SHP77 treated with DMSO at 0.1 percent for 48 hours (cell line): ENCODE measurements at places on chromosomes 2 and 18.

- no peak for DNase-seq
These were observed 74.7 kb downstream of the COPS8 start for GRCh38 chr2:237160271-237160919.

GRCh38 chr2:75637568-75637967, 9.0 kb upstream of the MRPL19 start:
- no peak for DNase-seq

GRCh38 chr2:117087535-117088291, 726.8 kb upstream of the DDX18 start:
- no peak for DNase-seq

GRCh38 chr18:74289137-74289536, 2.6 kb downstream of the CYB5A start:
- DNase-seq = no peak

GRCh38 chr18:9101730-9102507, 580 bp upstream of the NDUFV2 start:
- DNase-seq = peak; percentile 17

GRCh38 chr2:1051075-1051474, 100.4 kb downstream of the SNTG2 start:
- no peak for DNase-seq

GRCh38 chr2:142179686-142180085, 48.9 kb upstream of the LRP1B start:
- DNase-seq = no peak

GRCh38 chr2:138504546-138505235, 3.1 kb downstream of the SPOPL start:
- DNase-seq = no peak

GRCh38 chr2:88950010-88950409, 258.5 kb downstream of the RPIA start:
- DNase-seq = no peak

- DNase-seq = no peak
These were observed 115.1 kb downstream of the SH3BP4 start for GRCh38 chr2:235066895-235067294.

GRCh38 chr18:79397247-79397829, 1.6 kb downstream of the NFATC1 start:
- DNase-seq = no peak

- DNase-seq = no peak
These were observed 20.2 kb downstream of the PRKAG3 start for GRCh38 chr2:218811382-218811781.

DNA sequence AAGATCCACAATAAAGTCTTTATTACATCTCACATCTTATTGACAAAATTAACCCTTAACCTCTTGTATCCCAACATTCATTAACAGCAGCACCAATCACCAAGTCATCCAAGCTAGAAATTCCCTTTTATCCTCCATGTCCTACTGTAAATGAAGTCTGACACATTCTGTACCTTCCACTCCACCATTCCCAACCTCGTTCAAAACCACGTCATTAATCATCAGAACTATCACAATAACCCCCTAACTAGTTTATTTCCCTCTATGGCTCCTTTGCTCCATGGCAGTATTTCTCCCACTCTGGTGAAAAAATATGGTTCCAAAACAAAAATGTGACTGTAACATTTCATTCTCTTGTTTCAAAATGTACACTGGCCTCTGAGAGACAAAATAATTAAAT, 1626.2 kb downstream of the LRP1B start:
- DNase-seq = no peak

GRCh38 chr2:191051825-191052778, 38.1 kb upstream of the STAT1 start:
- DNase-seq = no peak

- DNase-seq = no peak
These were observed 365.7 kb upstream of the FANCL start for GRCh38 chr2:58606799-58607198.

GRCh38 chr2:96265349-96265839, 403 bp downstream of the TMEM127 start:
- DNase-seq = no peak

- DNase-seq = no peak
These were observed 52.6 kb upstream of the PEX13 start for GRCh38 chr2:60964651-60965498.

DNA sequence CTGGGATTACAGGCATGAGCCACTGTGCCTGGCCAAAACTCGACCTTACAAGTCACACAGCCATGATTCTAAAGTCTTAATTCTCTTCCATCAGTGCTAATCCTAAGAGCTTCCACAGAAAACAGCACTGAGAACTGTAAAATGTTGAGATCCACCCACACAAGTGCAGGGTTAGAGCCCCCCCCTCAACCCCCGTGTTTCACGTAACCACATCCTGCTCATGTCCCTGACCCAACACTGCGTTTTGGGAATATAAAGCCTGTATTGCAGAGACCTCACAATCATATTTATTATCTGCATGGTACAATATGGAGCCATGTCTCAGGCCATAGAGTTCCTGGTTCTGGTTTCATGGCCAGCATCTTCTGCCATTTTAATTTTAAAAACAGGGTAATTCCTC, 110.8 kb downstream of the GBX2 start:
- no peak for DNase-seq

- no peak for DNase-seq
These were observed 45.3 kb downstream of the ACAA2 start for GRCh38 chr18:49768051-49768391.

DNA sequence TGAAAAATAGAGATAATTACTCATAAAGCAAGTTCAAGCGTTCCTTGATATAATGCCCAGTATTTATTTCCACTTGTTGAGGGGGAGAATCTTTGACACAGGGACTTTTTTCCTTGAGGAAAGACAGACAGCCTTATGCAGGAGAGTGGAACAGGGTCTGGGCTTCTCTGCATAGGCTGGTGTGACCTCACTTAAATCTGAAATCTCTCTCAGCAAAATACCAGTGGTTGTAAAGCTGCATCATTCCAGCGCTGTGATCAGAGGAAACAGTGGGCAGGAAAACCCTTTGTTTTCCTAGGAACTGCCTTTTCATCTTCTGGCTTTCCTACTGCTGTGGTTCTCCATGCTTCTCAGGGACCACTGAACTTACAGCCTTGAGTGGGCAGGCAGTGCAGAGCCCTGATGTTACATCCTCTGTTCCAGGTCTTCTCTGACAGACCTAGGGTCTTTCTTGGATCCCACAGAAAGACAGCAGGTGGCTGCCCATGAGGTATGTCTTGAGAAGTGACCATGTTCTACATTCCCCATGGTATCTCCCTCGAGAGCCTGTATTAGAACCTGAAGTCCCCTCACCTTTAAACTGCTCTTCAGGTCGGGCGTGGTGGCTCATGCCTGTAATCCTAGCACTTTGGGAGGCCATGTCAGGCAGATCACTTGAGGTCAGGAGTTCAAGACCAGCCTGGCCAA, 17.6 kb upstream of the MAP4K4 start:
- no peak for DNase-seq

GRCh38 chr2:219723311-219723710, 95.9 kb downstream of the SLC4A3 start:
- DNase-seq = no peak

DNA sequence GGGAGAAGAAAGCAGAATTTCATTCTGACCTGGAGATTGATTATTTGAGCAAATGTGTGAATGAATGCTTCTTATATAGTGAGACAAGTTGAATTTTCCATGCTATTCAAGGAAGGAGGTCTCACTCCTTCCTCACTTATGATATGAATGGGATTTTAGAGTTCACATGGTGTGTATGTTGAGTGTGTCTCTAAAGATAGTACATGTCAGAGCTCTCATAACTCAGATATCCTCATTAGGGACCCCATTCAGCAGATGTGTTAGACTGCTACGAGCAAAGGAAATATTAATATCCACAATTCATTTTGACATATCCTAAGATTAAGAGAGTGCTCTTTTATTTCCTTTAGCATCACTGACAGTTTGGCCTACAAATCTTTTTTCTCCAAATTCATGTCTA, 368.5 kb downstream of the ARHGAP15 start:
- DNase-seq = no peak

- DNase-seq = no peak
These were observed 18.8 kb upstream of the SH3RF3 start for GRCh38 chr2:109110170-109110569.

- DNase-seq = peak; percentile 80
These were observed 25.2 kb upstream of the RGPD4 start for GRCh38 chr2:107801498-107801897.

DNA sequence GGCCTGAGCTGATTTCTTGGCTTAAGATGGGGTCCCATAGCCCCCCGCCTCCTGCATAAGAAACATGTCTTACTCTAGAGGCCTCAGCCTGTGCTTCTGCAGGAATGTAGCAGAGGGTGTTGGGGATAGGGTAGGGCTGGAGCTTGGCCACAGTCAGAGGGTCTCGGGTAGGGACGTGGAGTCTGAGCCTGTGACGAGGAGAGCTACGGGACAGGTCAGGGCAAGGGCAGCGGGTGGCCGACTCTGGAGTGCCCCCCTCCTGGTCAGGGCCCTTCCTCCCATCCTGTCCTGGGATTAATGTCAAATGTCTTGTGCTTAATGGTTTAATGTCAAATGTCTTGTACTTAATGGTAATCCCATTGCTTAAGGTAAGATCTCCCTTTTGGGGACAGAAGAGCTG, 130.4 kb downstream of the GLI2 start:
- no peak for DNase-seq

- no peak for DNase-seq
These were observed 52.2 kb upstream of the CTAGE1 start for GRCh38 chr18:22469926-22470247.

DNA sequence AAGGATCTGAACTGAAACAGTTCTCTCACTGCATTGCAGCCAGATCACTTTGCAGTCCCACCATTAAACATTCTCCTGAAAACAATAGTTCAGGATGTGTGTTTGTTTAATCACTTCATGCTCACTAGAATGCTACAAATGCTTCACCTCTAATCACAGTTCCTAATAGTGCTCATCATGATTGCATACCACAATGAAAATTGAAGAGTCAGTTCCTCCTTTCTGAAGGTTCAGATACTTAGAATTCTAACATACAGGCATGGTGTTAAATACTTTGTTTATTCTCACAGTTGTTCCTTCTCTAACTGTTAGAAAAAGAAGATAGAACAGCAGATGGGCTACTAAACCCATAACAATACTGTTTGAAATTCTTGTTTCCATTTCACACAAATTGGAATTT, 622.3 kb upstream of the ACVR2A start:
- DNase-seq = no peak

DNA sequence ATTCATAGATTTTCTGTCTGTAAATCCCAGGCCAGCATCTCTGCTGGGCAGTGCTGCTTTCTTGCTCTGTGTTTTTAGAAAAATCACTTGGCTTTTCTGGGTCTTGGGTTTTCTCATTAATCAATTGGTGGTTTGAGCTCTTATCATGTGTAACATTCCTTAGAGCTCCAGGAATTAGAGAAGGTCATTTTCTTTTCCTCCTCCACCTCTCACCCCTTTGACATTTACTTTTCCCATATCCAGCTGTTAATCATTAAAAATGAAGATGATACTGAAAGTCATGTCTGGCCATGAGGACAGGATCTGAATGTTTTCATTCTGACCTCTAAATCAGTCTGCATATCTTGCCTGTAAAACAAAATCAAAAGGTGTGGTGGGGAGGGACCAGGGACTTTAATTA, 111.0 kb downstream of the LRRTM1 start:
- DNase-seq = no peak

GRCh38 chr18:55582325-55582724, 5.7 kb downstream of the TCF4 start:
- DNase-seq = peak; percentile 81

- DNase-seq = no peak
These were observed 94.4 kb upstream of the RBBP8 start for GRCh38 chr18:22838639-22839277.

GRCh38 chr18:903701-904100, 970 bp upstream of the ADCYAP1 start:
- DNase-seq = peak; percentile 13

GRCh38 chr2:134056173-134056572, 197.7 kb upstream of the MGAT5 start:
- DNase-seq = no peak

- DNase-seq = no peak
These were observed 83.7 kb upstream of the CTDP1 start for GRCh38 chr18:79595876-79596374.

DNA sequence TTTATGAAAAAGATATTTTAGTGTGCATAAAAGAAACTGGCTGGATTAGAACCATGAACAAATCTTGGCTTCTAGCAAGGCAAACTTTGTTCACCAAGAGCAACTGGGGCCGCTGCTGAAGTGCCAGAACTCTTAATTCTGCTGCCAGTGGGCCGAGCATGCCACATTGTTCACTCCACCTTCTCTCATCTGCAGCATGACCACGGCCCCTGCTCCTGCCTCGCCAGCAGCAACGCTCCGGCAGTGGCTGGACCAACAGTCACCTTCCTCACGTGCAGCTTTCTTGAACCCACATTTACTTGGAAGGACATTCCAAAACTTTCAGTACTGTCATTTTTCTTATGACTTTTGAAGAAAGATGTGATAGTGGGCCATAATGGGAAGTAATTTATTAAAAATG, 213.8 kb downstream of the PIEZO2 start:
- no peak for DNase-seq

DNA sequence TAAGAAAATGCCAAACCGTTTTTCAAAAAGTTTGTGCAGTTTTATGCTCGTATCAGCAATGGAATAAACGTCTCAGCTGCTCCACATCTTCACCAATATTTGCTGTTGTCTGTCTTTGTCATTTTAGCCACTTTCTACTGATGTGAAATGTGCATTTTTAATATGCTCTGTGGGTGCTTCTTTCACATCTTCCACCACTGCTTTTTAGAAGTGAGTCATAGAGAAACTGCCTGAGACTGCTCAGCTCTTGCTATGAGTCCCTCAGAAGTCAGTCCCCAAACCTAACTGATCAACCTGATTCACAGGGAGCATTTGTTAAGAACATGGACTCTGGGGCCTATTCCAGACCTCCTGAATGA, 41.0 kb upstream of the EPC2 start:
- no peak for DNase-seq

DNA sequence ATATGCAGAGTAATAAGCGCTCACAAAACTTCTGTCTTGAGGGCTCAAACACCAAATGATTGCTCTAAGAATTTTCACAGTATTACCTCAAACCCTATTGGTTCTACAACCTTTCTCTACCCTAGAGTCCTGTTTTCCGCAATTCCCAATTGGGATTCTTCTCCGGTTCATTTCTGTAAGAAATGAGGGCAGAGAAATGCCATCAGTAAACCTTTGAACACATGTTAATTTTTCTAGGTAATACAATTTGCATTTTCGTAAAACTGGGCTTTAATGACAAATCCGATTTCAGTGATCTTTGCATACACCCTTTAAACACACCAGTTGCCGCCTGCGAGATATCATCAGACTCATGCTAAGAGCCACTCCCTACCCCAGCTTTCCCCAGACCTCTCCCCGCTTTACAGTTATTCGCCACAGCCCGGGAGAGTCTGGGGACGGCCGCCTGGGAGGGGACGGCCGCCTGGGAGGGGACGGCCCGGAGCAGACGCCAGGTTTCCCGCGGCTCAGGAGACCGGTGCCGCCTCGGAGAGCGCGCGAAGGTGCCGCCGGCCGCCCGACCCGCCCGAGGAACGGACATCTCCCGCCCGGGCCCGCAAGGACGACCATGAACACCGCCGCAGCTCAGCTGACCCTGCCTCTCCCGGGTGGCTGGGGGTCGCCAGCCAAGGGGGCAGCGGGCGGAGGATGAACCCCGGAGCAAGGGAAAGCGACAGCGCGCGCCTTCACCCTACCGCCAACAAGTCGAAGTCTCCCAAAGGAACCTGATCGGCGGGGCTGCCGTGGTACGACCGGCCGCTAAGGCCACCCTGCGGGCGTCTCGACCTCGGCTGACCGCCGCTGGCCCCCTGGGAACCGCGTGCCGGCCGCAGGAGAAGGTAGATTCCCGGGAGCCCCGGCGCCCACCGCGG, 463 bp downstream of the SMC6 start:
- no peak for DNase-seq

GRCh38 chr2:134272806-134273205, 18.9 kb downstream of the MGAT5 start:
- no peak for DNase-seq
